Mesendoderm (in vitro differentiated cells): ENCODE measurements at places on chromosomes 11 and 22.

DNA sequence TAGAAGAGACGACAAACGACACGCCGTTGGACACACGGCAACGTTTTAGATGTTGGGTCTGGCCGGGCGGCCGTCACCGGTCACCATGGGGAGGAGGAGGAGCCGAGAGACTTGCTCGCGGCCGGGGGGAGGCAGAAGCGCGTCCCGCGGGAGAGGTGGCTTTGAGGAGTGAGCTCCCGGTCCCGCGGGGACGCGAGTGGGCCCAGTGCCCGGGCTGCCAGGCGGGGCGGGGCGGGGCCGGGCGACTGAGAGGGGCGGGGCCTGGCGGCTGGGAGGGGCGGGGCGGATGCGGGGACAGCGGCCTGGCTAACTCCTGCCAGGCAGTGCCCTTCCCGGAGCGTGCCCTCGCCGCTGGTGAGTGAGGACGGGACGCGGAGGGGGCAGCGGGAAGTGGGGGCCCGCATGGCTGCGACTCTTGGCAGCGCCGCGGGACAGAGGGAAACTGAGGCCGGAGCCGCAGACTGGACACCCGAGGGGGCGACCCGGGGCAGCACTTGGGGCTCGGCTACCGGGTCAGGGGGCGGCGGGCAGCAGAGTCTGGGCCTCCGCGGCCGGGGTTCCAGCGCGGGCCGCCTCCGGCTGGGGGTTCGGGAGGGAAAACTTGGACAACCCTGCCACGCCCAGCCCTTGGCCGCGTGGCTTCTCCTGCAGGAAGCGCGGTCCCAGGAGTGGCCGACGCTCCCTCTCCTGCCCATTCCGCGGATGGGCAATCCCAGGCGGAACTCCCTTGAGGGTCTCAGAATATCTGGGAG lies at the start of gene TSPO:
Gene TSPO (plus strand): TSS at position 309 of the 752 bp plus-strand sequence. CDS start 7,680 bp downstream, outside the sequence.
- H3K27ac ChIP-seq, result no peak within 1 kb of the TSS
- H3K36me3 ChIP-seq, result no peaks in the 10 kb centered on the region
- DNase-seq, result peak; percentile 9
- no peaks in the 10 kb centered on the region for H3K4me1 ChIP-seq
- H3K27me3 ChIP-seq, result no peaks in the 10 kb centered on the region

DNA sequence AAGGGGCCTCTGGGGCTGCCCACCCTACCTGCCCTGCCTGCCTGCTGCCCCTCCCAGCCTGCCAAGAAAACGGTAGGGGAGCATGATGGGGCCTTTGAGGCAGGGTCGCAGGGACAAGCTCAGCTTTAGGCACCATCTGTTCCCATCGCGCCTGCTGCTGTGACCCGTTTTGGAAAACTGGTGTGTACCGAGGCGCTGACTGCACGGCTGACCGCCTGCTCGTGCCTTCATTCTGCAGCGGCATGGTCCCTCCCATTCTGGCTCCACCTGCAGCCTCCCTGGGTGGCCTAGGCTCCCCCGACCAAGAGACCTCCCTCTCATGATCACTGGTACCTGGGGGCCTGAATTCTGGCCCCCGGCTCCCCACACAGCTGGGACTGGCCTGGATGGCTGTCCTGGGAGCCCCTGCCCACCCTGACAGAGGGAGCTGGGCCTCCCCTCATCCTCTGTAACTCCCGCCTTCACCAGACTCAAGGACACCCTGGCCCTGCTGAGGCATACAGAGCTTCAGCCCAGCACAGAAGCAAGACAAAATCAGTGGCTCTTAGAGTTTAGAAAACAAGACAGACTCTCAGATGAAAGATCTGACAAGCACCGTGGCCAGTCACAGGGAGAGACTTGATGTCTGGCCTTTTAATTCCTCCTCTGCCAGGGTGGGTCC lies 6.5 kb upstream of the MYRF start:
- H3K4me1 ChIP-seq, result peaks cover 7% of the 10 kb centered on the region
- DNase-seq, result no peak
- no peak overlapping the region for H3K4me3 ChIP-seq
- H3K27me3 ChIP-seq, result no peaks in the 10 kb centered on the region
- H3K27ac ChIP-seq, result no peak overlapping the region

DNA sequence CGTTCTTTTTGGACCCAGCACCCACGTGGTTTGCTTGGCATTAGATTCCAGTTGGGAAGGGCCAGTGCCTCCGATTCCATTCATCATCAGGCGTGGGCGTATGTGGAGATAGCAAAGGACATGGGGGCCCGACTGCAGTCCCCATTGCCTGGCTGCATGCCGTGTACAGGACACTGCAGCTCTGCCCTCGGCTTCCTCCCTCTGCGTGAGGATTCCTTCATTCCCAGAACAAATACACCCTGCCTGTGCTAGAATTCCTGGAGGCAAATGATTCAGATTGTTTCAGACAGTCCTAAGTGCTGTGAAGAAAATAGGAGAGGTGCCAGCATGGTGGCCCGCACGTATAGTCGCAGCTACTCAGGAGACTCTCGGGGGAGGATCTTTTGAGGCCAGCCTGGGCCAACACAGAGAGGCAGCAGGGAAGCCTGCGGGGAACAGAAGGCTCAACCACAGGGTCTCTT lies 15.4 kb downstream of the DERL3 start:
- no peaks in the 10 kb centered on the region for H3K27me3 ChIP-seq
- no peaks in the 10 kb centered on the region for H3K4me1 ChIP-seq
- H3K4me3 ChIP-seq, result no peak overlapping the region

- no peak within 1 kb of the TSS for H3K27ac ChIP-seq
- no peak within 1 kb of the TSS for H3K4me3 ChIP-seq
- H3K27me3 ChIP-seq, result no peaks in the 10 kb centered on the region
These were observed at the start of gene MS4A3 for GRCh38 chr11:60056349-60056969. MS4A3 (plus strand) TSS chr11:60056665; CDS start chr11:60061161, 4,496 bp downstream.

- no peak overlapping the region for H3K27ac ChIP-seq
- H3K27me3 ChIP-seq, result no peaks in the 10 kb centered on the region
- H3K4me3 ChIP-seq, result no peak overlapping the region
- peaks cover 6% of the 10 kb centered on the region for H3K4me1 ChIP-seq
- H3K36me3 ChIP-seq, result no peaks in the 10 kb centered on the region
These were observed 28.3 kb upstream of the UPB1 start for GRCh38 chr22:24466716-24467328.

DNA sequence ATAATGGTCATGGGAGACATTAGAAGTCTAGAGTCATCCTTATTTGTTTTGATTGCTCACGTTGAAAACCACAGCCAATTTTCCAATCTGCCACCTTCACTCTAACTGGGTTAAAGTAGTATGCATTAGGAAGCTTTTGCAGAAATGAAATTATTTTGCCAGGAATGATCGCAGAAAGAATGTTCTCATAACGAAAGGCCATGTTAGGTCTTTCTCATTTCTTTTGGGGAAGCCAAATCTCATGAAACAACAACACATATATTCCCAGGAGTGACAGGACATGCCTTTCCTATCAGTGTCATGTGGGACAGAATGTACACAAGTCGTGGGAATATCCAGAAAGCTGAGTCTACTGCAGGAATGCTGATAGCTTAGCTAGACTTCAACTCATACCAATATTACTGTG lies 386.3 kb downstream of the AASDHPPT start:
- no peak for DNase-seq
- no peaks in the 10 kb centered on the region for H3K27me3 ChIP-seq
- H3K27ac ChIP-seq, result no peak overlapping the region
- no peak overlapping the region for H3K4me3 ChIP-seq

DNA sequence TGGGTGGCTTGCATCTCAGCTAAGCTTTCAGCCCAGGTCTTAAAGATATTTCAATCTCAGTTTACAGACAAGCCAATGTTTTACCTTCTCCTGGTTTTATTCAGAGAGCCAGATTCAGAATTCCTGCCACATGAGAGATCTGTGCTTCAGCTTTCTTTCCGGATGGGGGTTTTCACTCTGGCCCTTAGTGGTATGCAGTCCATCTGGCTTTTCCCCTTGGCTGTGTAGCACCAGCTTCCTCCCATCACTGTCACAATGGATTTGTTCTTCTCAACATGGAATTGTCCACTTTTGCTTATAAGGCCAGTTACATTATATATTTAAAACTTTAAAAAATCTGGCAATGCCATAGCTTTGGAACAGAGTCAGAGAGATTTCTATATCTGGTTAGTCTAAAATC lies 303.9 kb downstream of the ETS1 start:
- no peaks in the 10 kb centered on the region for H3K4me1 ChIP-seq
- no peaks in the 10 kb centered on the region for H3K27me3 ChIP-seq
- H3K27ac ChIP-seq, result no peak overlapping the region

GRCh38 chr11:122843281-122844141 lies 5.2 kb downstream of the CRTAM start:
- H3K4me3 ChIP-seq, result no peak overlapping the region
- no peaks in the 10 kb centered on the region for H3K36me3 ChIP-seq
- peak; percentile 72 for DNase-seq
- H3K4me1 ChIP-seq, result peaks cover 6% of the 10 kb centered on the region

- H3K27ac ChIP-seq, result no peak overlapping the region
- no peaks in the 10 kb centered on the region for H3K36me3 ChIP-seq
These were observed 5.9 kb downstream of the ZNF215 start for GRCh38 chr11:6932145-6932544.

DNA sequence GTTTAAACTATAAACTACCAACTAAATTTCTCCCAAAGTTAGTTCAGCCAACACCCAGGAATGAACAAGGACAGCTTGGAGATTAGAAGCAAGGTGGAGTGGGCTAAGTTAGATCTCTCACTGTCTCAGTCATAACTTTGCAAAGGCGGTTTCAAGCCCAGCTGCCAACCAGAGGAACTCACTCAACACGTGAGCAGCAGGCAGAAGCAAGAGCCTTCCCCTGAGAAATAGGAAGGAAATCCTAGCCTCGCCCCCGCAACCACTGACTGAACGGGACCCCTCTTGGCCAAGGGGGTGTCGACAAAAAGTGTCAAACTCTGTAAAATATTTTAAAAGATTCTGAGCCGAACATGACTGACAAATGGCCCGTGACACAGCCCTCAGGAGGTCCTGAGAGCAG lies 4.4 kb upstream of the KRTAP5-9 start:
- H3K27ac ChIP-seq, result no peak overlapping the region
- peaks cover 1% of the 10 kb centered on the region for H3K4me1 ChIP-seq
- no peak overlapping the region for H3K4me3 ChIP-seq
- no peaks in the 10 kb centered on the region for H3K27me3 ChIP-seq

GRCh38 chr22:24426851-24427499 lies 424 bp upstream of the ADORA2A start:
- DNase-seq, result no peak
- no peaks in the 10 kb centered on the region for H3K27me3 ChIP-seq
- no peak overlapping the region for H3K27ac ChIP-seq
- no peak overlapping the region for H3K4me3 ChIP-seq
- H3K36me3 ChIP-seq, result no peaks in the 10 kb centered on the region

DNA sequence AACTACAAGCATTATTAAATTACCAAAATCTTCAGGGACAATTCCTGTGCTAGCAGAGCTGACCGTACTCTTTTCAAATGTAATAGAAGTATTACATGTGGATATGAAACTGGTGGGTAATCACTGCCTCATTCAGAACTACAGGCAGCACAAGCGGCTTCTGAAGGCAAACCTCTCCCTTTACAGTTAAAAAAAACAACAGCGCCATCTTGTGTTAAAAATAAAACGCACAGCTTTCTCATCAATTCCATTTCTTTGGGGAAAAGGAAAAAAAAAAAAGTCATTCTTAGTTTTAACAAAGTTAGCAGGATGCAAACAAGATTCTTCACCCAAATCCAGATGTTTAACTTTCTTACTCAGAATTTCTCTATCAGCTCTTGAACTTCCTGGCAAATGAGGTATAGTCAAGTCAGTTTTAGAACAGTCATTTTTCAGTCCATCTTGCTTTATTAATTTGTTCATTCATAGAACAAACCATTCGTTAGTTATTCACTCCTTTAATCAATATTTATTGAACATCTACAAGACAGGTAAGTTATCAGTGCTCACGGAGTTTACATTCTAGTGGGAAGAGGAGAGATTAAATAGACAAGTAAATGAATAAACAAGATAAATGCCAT lies 331.8 kb upstream of the MPPED2 start:
- H3K27ac ChIP-seq, result no peak overlapping the region
- H3K27me3 ChIP-seq, result no peaks in the 10 kb centered on the region
- peak; percentile 63 for DNase-seq
- H3K4me3 ChIP-seq, result no peak overlapping the region

DNA sequence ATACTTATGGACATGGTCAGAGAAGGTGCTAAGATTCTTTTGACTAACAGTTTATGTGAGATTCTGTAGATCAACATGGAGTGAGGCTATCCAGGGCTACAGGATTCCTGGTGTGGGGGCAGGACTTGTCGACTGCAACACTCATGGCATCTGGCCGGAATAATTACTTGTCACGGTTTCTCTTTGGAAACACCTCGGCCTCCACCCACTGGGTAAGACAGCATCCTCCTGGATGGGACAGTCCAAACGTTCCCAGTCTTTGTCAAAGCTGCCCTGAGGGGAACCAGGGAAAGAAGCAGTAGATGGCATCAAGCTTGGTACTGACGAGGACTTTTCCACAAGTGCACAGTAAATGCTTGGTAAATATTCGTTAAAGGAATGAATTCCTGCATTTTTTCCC lies 762.8 kb downstream of the BRD1 start:
- H3K27me3 ChIP-seq, result no peaks in the 10 kb centered on the region
- H3K4me1 ChIP-seq, result peaks cover 2% of the 10 kb centered on the region
- no peak overlapping the region for H3K27ac ChIP-seq
- H3K4me3 ChIP-seq, result no peak overlapping the region
- no peaks in the 10 kb centered on the region for H3K36me3 ChIP-seq
